Left ventricle myocardium inferior (tissue), 1 donor: ENCODE measurements at places on chromosomes 7 and 10. TPM values are rescaled to one million over a fixed set of nuclear protein-coding genes. Genes with fewer than 3 reads are reported as not detected.

The IL2RA gene
- 2.3 TPM for total RNA-seq

The GALNT17 gene
- 95.3 TPM for total RNA-seq

The LRRC4 gene
- total RNA-seq: 4.4 TPM

The TLX1 gene
- not detected for total RNA-seq

The LRRTM3 gene
- total RNA-seq: not detected

The CDK14 gene
- total RNA-seq: 18.7 TPM

The FGFR2 gene
- total RNA-seq: 0.36 TPM

The MALRD1 gene
- total RNA-seq: 0.47 TPM

The GBX1 gene
- total RNA-seq: 1.9 TPM

The TIMM23B gene
- total RNA-seq: 16.1 TPM

The EVX1 gene
- not detected for total RNA-seq

The HTR7 gene
- total RNA-seq: 0.22 TPM

The CPN1 gene
- not detected for total RNA-seq

The TMEM225B gene
- not detected for total RNA-seq

The RBM20 gene
- total RNA-seq: 101 TPM

The DYNC1I1 gene
- total RNA-seq: 38.8 TPM

The PIK3AP1 gene
- 5.4 TPM for total RNA-seq

The NHLRC2 gene
- total RNA-seq: 50.1 TPM

The PRLHR gene
- total RNA-seq: not detected

The COL17A1 gene
- not detected for total RNA-seq

The WNT8B gene
- not detected for total RNA-seq

The PSD gene
- total RNA-seq: 0.93 TPM

The PHYHIPL gene
- 0.11 TPM for total RNA-seq

The ADAM8 gene
- total RNA-seq: 1.4 TPM

The PLEKHS1 gene
- total RNA-seq: not detected

The SPDYE16 gene
- total RNA-seq: 0.22 TPM

The PITX3 gene
- total RNA-seq: 0.85 TPM

The DNAJC12 gene
- 6.1 TPM for total RNA-seq

The EPDR1 gene
- total RNA-seq: 74.4 TPM

The HELLS gene
- 0.91 TPM for total RNA-seq
